Psoas muscle (tissue), 8 donors: ENCODE measurements at places on chromosomes 6 and 20. TPM values are rescaled to one million over a fixed set of nuclear protein-coding genes. Genes with fewer than 3 reads are reported as not detected.

FAM83B gene
- 0.04 TPM for polyA plus RNA-seq

BCAS1 gene
- polyA plus RNA-seq: 0.16 TPM

SLC22A3 gene
- polyA plus RNA-seq: 45.6 TPM

LPA gene
- polyA plus RNA-seq: not detected

GSTA3 gene
- not detected for polyA plus RNA-seq

DZANK1 gene
- polyA plus RNA-seq: 0.58 TPM

TCFL5 gene
- 2.8 TPM for polyA plus RNA-seq

UBE2V1 gene
- 165 TPM for polyA plus RNA-seq

KCNG1 gene
- 0.12 TPM for polyA plus RNA-seq

GATA5 gene
- 0.01 TPM for polyA plus RNA-seq
